ENCODE measurements at places on chromosomes 4 and X.

- DNase-seq = no peak
Measured at GRCh38 chr4:74353858-74354257, 11.1 kb upstream of the EREG start.

GRCh38 chrX:103151799-103152198, 58.9 kb upstream of the NXF3 start:
- DNase-seq = no peak

DNA sequence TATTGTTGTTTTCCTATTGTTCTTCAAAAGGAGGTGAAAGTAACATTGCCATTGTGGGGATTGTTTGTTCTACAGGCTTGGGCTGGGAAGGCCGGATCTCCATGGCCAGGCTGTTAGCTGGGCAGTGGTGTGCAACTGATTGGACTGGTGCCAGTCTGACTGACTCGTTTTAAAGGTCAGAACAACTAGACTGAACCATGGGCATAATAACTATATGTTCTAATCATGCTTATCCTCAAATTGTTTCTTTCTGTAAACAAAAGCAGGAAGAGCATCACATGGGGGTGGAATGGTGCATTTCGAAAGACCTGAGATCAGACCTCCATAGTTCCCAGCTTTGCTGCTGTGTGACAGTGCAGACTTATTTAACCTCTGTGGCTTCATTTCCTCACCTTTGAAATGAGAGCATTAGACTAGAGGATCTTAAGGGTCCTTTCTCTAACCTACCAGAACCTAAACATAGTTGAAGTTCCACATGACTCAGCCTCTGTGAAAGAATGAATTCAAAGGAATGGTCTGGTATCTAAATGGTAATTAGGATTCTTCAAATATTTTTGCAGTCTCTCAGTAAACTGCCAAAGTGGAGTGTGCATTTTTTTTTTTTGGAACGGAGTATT, 66.7 kb upstream of the PGRMC2 start:
- DNase-seq = peak; percentile 35

- DNase-seq = no peak
Measured at GRCh38 chr4:34880246-34880645, 1364.1 kb downstream of the ARAP2 start.

DNA sequence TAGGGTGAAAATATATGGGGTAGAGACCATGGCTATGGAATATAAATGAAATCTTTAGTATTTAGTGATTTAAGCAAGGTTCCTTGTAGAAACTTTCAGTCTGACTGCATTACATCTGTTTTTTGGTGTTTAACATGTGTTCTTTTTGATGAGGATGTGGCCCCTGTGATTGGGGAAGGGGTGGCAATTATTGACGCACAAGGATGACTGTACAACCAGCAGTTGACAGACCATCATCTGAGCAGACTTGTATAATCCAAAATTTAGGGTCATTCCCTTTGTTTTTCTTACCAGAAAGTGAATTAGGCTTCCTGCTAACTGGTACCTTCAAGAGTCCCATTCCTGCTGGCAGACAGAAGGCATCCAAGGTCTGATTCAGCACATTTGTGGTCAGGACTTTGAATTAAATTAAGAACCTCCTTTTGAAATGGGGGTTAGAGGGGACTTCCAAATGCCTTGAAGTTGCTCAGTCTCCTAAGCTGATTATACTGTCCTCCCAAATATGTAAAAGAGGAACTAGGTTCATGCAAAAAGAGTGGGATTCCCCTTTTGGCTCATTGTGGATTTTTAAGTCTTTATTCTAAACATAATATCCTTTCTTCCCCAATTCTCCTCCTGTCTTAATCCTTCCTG, 112.4 kb upstream of the CXCL13 start:
- DNase-seq = no peak

GRCh38 chr4:187814737-187815465, 180.7 kb upstream of the ZFP42 start:
- DNase-seq = no peak

DNA sequence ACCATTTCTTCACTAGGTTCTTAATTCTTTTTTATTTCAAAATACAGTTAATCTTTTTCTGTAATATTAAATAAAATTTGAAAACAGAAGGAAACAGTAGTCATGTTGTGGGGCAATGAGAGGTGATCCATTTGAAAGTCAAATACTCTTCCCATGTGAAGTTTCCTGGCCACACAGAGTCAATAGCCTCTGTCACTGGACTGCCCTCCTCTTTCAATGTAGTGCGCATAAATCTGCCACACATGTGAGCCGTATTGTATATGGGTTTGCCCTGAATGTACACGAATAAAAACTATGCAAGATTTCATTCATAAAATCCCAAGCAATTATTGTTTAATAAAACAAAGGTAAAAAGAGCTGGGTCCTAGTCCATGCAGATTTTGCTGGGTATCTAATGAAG, 59.1 kb downstream of the NKX6-1 start:
- DNase-seq = no peak

DNA sequence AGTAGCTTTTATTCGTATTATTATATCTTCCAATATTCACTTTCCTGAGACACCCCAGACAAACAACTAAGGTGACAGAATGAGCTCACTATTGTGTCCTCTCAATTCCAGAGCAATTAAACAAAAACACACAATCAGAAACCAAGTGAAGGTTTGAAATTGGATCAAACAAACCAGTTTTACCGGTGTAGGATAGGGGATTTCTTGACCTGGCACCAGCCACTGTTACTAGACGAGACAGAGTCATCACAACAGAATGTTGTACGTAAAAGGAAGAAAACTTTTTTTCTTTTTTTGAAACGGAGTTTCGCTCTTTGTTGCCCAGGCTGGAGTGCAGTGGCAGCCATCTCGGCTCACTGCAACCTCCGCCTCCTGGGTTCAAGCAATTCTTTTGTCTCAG, 43.7 kb downstream of the LDOC1 start:
- DNase-seq = no peak

- DNase-seq = no peak
Measured at GRCh38 chr4:148095346-148095923, 346.8 kb downstream of the NR3C2 start.

Data from SJCRH30 (cell line).